ENCODE measurements at places on chromosomes 11 and 22.

DNA sequence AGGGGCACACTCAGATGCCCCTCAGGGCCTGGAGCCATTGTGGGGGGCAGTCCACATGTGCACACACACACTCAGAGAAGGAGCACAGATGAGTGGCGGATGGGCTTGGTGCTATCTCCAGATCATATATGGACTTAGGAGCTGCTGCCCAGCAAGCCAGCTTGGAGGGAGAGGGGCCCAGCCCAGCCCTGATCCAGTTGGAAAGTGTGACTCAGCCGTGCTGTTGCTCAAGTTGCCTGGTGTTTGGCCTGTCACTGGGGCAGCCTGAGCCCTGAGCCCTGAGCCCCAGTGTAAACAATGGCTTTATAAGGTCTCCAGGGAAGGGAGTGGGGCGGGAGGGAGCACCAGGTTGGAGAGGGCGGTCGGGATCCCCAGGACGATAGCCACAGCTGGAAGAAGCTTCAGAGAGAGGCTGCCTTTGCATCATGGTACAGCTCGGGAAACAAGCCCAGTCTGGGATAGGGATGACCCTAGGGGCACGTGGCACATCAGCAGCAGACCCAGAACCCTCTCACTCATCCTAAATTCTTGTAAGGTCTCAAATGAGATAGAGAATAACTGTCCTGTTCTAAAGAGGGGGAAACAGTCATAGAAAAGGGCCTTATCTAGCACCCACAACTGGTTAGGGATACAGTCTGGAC lies 4.8 kb downstream of the SELENOM start:
- DNase-seq: no peak

- DNase-seq: no peak
Observed at GRCh38 chr11:88115828-88116755, 59.2 kb downstream of the RAB38 start.

GRCh38 chr11:11243209-11243589 lies 109.9 kb downstream of the CSNK2A3 start:
- no peak for DNase-seq

GRCh38 chr11:58465690-58466089 lies 23.7 kb upstream of the OR5B12 start:
- no peak for DNase-seq

GRCh38 chr11:19602891-19603290 lies 109.7 kb upstream of the NAV2 start:
- no peak for DNase-seq

GRCh38 chr11:13831696-13832095 lies 130.8 kb upstream of the SPON1 start:
- no peak for DNase-seq

- DNase-seq: no peak
Observed at GRCh38 chr11:87425391-87425790, 387.7 kb downstream of the TMEM135 start.

DNA sequence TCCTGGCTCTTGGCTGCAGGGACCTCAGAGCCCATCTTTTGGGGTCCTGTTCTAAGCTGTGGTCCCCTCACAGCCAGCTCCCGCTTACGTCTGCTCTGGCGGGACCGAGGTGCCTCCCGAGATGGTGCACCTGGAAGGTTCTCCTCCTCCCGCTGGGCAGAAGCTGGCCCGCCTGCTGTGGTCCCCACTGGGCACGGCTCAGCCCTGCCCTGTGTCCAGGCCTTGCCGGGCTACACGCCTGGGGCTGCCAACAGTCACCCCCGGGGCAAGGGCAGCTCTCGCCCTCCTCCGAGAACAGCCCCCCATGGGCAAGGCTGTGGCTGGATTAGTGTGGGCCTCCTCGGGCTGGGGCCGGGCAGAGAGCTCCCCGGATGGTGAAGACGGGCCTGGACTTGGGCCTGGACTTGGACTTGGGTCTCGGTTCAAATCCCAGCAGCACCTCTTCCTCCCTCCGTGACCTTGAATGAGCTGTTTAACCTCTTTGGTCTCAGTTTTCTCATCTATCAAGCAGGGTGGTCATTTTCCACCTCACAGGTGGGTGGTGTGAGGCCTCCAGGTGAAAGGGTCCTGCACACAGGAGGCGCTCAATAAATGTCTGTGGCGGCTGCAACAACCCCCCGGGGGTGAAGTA lies 998 bp downstream of the BAIAP2L2 start:
- no peak for DNase-seq

- DNase-seq: no peak
Observed at GRCh38 chr22:31867386-31868153, 76.8 kb upstream of the YWHAH start.

DNA sequence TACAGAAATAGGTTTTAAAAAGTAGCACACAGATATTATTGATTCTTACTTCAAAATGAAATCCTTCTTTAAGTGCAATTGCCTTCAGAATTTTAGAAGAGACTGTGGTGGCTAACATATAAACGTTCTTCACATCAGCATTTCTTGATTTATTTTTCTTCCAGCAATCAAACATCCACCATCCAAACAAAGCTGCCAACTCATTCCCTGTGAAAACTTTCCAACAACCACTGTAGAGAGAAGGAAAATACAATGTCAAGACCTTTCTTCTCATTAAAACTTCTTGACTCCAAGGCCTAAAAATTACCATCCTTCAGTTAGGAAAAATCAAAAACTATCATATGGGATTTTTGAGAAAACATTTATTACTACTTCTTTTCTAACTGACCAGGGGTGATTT lies 34.0 kb upstream of the P4HA3 start:
- no peak for DNase-seq

GRCh38 chr11:106717222-106717621 lies 301.1 kb downstream of the GUCY1A2 start:
- DNase-seq: no peak

DNA sequence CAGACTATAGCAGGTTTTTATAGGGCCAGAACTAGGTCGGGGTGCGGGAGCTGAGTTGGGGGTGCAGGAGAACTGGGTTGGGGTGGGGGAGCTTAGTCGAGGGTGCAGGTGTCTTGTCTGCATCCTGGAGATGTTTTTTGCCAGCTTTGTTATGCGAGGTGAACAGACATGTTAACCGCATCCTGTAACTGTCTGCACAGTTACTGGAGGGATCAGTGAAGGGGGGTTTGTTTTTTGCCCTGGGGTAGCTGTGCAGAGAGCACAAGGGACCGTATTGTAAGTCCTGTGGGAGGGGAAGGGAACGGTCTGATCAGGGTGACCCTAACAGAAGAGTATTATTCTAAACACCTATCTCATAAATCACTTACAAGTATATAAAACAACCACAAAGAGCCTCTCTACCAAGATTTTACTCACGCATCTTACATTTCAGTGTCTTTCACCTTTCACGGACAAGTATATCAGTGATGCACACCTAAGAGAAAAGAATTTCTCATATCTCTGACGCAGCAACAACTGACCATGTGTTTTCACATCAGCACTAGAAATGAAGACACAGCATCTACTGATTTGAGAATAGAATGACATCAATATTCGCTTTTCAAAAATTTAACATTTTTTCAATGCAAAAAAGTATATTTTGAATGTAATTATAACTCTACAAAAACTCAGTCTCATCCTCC lies 20.8 kb downstream of the ZNF195 start:
- no peak for DNase-seq

DNA sequence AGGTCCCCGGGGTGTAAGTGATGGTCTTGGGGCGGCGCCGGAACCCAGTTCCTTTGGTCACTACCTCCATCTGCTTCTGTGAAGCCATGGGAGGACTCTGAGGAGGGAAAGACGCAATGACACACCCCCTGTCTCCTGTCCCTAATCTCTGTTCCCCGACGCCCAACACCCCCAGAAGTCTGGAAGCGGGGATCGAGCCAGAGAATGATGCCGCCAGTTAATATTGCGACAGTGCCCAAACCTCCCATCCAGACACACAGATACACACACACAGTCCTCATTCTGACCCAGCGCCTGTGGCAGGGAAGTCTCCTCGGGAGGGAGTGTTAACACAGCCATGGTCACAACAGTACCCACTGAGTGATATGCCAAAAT lies 352 bp downstream of the C22orf23 start:
- DNase-seq: no peak

DNA sequence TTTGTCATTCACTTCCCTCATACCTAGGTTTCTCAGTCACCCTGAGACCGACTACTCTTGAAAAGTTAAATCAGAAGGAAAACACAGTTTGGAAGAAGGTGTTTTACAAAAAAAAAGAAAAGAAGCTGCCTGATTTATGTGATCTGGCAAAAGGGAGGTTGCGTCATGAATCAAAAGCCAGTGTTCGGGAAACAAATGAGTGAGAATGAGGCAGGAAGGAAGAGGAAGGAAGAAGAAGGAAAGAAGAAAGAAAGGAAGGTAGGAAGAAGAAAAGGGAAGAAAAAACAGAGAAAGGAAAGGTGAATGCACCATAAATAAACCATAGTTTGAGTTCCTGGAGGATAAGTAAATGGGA lies 314.6 kb downstream of the BLID start:
- DNase-seq: no peak

GRCh38 chr11:33668468-33668825 lies 32.2 kb downstream of the C11orf91 start:
- no peak for DNase-seq

DNA sequence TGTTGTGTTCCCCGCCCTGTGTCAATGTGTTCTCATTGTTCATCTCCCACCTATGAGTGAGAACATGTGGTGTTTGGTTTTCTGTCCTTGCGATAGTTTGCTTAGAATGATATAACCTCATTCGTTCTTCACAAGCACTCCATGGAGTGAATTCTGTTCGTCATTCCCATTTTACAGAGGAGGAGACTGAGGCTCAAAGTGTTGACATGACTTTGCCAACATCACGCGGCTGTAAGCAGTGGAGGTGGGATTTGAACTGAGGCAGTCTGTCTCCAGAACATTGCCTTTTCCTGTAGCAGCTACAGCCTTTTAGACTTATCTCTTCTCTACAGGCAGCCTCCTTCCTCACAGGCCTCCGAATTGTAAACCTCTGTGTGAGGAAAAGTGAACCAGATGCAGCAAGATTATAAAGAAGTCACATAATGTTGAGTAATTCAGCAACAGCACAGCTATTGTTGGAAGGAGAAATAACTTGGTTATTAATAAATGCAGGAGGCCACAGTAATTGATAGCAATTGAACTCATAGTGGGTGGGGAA lies 74.6 kb downstream of the MYO18B start:
- DNase-seq: no peak

GRCh38 chr22:20354238-20354975 lies 34.5 kb upstream of the DGCR6L start:
- peak; percentile 6 for DNase-seq

DNA sequence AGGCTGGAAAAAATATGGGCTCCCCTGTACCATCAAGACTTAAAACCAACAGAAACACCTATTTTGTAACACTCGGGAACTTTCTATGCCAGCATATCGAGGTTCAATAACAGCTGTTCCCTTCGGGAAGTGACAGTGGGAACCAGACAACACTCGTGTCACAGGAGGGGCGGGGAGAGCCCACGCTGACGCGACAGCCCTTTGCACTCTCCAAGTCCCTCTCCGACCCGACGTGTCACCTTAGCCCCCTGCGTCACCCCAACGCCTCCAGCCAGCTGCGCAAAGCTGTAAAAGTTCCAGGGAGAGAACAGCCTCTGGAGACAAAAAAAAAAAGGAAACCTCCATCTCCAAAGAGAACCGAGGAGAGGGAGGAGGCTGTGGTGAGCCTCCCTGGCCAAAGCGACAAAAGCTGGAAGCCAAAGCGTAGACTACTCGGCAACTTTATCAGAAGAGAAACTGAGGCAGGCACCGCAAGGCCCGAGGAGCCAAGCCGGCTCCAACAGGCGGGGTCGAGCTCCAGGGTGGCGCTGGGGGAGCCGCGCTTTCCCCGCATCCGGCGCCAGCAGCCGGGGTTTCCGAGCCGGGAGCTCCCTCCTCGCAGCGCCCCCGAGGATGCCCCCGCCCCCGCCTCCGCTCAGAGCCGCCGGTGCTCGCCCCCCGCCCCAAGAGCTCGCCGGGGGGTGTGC lies 751 bp downstream of the ARFGAP3 start:
- DNase-seq: peak; percentile 54

DNA sequence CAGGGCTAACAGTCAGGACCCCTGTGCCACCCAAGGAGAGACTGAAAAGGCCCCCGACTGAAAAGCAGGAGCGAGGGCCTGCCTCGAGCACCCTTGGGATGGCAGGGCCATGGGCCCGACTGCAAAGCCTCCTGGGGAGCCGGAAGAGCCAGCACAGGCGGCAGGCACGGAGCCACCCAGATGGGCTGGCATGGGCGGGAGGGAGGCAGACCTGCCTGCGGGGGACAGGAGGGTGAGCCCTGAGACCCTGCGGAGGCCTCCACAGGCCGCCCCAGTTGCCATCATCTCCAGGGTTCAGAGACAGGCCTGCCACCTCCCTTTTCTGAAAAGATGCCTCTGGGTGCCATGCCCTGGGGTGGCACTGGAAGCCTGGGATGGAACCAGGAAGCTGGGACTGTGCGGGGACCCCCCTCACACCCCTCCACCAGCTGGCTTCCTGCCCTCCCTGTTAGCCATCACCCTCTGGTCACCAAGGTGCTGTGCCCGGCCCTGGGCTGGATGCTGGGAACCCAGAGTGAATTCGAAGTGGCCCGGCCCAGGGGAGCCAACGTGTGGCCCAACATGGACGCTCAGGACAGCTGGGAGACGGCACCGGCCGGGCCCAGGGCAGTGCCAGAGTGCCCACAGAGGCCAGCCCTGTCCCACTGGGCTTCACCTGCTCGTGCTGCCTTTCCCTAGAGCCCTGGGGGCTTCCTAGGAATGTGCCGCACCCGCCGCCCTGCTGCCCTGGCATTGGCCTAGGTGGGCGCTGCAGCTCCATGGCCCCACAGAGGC lies 13.8 kb downstream of the TSPAN32 start:
- DNase-seq: no peak

DNA sequence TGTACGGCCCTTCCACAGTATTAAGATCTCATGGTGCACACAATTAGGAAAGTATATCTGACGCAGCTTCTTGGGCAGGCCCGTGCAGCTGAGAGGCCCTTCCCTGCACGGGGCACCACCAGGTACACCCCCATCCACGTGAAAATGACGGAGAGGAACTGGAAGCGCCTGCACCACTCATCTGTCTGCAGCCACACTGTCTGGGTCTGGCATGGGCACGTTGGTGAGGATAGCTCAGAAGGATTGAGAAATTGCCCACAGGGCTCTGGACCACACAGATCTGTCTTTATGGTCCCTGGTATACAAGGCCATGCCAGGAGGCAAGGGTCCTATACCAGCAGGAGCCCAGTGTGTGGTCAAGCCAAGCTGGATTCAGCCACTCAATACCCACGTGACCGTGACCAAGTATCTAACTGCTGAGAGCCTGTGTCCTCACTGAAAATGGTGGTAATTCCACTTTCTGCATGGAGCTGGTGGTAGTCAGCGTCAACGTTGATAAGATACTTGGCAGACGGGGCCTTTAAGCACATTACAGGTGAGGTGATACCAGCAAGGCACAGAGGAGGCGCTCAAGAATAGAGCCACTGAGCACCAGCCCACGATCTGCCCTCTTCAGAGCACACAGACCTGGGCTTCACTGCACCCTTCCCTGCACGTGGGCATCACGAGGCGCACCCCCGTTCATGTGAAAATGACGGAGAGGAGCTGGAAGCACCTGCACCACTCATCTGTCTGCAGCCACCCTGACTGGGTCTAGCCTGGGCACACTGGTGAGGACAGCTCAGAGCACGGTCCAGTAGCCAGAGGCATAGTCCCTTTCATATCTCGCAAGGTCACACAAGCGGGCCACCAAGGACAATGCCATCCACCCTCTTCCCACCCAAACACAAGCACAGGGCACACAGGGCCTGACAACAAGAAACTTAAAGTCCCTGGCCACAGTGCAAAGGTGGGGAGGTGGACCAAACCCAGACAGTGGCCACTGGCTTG lies 28.4 kb downstream of the SHANK2 start:
- no peak for DNase-seq

GRCh38 chr22:20034143-20034542 lies 13.2 kb downstream of the TANGO2 start:
- DNase-seq: no peak
